Cardiac septum (tissue), 1 donor: ENCODE measurements at places on chromosomes 2 and 18.

DNA sequence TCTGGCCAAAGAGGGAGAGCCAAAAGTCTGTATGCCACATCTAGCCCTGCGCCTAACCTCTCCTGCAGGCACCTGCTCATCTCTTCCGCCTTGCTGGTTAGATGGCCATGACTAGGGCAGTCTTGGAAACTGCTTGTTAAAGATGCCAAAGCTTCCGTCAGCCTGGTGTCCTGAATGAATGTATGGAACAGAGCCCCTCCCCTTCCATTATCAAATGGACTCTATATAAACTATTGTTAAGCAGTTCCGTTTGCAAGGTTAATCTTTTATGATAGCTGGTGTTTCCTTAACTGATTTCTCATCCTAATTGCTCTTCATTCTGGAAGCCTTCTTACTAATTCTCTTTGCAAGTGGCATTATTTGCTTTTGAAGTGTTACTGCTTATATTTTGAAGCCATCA lies 87.1 kb downstream of the ATP9B start:
- DNase-seq: no peak

DNA sequence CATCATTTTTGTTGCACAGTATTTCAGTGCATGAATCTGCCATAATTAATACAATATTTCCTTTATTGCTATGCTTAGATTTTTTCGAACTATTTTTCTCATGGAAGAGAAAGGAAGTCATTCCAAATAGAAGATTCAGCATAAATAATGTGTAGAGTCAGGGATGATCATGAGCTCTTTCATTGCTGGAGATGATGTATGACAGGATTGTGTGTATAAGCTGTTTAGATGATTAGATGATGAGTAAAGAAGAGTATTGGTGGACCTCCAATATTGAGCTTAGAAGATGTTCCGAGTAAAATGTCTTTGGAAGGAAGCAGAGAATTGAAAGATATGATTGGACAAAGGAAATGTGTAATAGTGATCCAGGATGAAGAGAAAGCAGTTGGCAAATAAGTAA lies 364.5 kb downstream of the PARD3B start:
- DNase-seq: no peak

DNA sequence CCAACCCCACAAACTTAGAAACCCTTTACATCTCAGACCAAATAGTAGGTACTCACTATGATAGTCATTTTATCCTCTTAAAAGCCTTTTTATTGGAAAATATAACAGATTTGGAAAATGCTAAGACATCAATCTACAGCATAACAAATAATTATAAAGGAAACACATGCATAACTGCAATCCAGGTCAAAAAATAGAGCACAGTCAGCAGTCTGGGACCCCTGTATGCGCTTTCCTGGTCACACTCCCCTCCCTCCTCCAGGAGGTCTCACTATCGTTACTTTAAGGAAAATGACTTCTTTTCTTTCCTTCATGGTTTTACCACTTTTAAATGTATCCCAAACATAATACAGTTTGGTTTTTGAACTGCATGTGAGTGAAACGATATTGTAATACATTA lies 90.5 kb upstream of the CCDC150 start:
- DNase-seq: no peak

GRCh38 chr2:149899390-149899789 lies 311.8 kb upstream of the MMADHC start:
- no peak for DNase-seq

DNA sequence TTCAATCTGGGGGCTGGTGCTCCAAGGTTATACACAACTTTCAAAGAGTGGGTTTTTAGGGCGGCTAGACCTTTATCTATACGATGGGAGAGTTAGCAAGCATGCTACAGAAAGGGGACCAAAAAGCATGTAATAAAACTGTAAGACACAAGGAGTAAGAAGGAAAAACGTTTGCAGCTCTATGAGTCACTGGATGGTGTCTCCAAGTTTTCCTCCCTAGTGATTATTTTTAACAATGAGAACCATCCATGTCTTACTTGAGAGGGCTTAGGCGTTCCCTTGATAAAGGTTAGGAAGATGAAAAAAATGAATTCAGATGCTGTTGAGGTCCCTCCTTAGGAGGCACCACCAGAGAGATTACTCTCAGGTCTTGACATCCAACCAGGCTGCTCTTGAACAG lies 75.9 kb downstream of the HRH4 start:
- no peak for DNase-seq

- DNase-seq: no peak
Observed at GRCh38 chr2:193900292-193900691, 1705.6 kb upstream of the TMEFF2 start.

GRCh38 chr2:42261518-42262195 lies 92.5 kb downstream of the EML4 start:
- no peak for DNase-seq

GRCh38 chr2:186612555-186613440 lies 22.9 kb downstream of the ITGAV start:
- no peak for DNase-seq

DNA sequence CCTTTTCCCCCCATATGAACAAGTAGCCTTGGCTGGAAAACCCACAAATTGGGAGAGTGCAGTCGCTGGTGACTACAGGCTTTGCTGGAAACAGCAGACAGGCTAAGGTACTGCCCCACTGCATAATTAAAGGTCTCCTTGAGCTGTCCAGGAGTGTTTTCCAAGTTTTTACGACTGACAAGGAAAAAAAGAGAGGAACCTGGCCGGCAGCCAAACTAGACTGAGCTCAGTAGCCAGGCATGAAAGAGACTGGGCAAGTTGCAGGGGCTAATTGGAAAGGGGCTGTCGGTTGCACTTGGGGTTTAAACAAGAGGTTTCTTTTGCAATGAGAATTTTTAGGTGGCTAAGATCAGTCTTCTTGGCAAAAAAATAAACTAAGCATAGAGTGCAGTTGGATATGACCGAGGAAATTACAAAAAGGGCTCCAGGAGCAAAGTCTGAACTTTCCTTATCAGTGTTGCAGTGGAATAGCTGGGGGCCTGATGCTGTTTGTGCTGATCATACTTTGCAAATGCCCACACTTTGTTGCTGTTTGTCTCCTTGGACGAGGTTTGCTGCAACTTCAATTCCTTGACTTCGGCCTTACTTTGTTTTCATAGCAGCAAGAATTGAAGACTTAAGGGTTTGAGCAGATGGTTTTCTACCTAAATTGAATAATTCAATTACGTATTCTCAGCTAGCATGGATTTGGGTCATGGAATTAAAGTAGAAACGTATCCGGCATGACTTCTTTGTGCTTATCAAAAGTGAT lies 2.1 kb downstream of the GULP1 start:
- peak; percentile 79 for DNase-seq

GRCh38 chr18:63054901-63055584 lies 264.5 kb downstream of the BCL2 start:
- DNase-seq: no peak

DNA sequence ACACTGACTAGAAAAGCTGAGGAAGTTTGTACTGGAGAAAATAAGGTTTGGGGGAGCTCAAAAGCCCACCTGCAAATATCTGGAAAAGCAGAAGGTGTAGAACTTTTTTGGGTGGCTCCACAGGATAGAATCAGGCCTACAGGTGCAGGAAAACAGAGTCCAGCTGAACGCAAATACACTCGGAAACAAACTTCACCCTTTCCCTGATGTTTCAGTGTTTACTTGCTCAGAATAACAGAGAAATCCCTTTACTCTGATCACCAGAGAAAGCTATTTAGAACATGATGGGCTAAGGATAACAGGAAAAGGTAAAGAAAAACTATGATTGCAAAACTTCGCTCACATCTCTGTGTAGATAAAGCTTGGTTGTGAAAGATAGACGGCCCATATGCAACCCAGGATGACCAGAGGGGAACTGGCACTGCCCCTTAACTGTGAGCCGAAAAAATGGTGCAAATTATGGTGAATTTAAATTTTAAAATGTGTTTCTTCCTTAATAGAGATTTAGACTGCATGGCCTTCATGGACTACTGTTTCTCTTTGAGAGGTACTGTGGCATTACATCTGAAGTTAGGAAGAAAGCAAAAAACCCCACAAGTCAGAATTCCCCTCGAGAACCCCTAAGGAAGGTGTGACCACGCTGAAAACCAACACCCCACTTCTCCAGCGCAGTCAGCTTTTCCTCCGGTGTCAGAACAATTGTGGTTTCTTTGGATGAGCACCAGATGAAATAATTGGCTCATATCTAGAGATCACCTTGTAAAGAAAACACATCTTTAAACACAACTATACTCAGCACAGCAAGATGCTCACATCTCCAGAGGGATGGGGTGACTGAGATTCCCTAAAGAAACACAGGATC lies 84.5 kb upstream of the TMEM247 start:
- no peak for DNase-seq

DNA sequence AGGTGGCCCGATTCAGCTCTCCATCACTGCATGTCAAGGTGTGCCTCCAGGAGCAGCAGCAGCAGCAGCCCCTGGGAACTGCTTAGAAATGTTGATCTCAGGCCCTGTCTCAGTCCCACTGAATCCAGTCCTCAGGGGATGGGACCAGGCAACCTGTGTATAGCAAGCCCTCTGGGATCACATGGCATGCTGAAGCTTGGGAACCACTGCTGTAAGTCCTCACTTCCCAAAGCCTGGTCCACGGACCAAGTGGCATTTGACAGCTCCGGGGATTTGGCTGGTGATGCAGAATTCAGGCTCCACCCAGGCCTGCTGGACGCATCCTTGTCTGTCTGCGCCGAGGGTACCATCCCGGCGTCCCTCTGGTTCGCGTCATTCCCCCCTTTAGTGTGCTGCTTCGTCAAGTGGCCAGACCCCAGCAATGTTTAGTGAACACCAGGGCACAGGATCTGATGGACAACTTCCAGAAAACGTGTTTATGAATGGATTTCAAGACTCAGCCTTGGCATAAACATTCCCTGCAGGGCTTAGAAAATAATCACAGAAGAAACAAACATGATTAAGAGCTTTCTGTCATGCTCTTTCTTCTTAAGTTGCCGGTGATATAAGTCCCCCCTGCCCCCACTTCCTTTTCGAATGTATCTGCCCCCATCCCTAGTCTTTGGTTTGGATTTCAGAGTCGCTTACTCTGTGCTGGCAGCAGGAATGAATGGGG lies 234.0 kb downstream of the GBX2 start:
- DNase-seq: no peak

GRCh38 chr18:51164761-51165281 lies 32.7 kb downstream of the MEX3C start:
- no peak for DNase-seq

DNA sequence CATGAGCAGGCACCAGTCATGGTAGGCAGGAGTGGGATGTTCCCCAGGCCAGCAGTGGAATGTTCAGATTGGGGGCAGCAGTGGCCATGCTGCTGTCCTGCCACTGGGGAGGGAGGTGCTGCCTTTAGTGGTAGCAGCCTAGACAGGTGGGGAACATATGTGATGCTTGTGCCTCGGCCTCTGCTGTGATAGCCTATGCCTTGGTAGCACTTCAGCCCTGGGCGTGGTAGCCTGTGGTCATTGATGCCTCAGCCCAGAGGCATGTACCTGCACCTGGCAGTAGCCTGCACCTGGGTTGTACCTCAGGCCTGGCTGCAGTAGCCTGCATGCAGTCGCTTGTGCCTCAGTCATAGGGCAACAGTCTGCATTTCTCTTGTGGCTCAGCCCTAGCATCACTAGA lies 7.1 kb downstream of the RFTN2 start:
- DNase-seq: no peak

DNA sequence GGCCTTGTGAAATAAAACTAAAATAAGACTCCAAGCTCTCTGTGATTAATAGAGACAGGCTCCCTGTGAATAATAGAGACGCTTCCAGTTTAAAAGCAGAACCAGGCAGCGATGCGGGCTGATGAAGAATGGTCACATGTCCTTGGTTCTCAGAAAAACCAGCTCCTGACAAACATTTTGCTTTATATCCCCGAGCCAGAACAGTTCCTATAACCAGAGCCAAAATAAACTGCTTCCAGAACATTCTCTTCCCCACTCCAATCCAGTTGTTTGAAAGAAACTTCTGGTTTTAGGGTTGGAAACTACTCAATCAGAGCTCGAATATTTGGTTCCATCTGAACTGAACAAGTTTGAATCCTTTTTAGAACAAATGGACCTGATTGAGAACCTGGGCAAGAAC lies 213.7 kb downstream of the TSN start:
- DNase-seq: no peak

- DNase-seq: no peak
Observed at GRCh38 chr18:76203552-76203951, 291.5 kb downstream of the ZNF516 start.

DNA sequence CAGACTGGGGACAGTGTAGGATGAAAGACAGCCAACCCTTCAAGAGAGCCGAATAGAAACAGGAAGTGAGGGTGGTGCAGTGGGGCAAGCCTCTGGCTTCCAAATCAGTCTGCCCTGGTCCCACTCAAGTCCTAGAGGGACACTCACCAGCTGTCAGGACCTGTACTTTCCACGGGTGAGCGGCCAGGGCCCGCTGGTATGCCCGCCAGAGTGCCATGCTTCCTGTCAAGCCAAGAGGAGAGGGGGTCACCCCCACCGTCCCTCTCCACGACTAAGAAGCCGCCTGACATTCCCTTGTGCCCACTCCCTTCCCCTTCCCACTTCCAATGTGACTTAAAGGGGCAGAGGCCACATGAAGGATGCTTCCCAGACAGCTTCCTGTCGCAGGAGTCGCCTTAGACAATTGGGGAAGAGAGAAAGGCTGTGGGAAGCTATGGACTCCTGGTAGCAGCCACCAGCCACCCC lies 564 bp downstream of the MPV17 start:
- no peak for DNase-seq

DNA sequence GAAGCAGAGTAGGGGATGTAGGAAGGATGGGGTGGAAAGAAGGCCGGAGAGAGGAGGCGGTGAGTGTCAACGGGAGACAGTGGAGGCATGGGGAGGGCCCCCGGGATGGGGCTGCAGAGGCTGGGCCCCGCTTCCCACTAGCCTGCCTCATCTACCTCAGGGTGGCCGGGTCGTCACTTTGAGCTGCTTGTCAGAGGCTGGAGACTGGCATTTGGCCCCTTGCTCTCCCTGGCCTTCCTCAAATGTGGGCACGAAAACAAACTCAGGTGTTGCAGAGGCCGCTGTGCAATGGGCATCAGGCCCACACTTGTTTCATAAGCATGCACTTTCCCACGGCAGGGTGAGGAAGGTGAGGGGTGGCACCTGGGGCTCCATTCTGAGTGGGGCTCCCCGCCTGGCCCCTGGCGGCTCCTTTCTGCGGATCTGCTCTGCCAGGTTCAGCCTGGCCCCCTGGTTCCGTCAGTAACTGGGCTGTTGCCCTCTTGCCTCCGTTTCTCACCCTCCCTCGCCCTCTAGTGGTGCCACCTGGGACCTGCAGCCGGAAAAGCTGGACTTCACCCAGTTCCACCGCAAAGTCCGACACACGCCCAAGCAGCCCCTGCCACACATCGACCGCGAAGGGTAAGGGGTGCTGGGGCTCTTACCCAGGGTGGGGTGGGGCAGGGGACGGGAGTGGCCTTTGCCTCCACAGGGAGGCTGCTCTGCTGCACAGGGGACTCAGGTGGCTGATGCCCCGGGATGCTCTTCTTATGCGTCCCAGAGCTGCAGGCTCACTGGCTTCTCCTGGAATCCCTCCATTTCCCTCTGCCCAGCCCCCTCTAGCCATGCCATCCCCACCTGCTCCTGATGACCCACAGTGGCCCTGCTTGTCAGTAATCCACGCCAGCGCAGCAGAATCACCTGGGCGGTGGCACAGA lies 125.4 kb downstream of the CTIF start:
- DNase-seq: peak; percentile 86
